GM18507 (cell line): ENCODE measurements at places on chromosomes 2 and 18.
A peak's percentile ranks its signal among the peaks of the same experiment; 100 is the strongest.

DNA sequence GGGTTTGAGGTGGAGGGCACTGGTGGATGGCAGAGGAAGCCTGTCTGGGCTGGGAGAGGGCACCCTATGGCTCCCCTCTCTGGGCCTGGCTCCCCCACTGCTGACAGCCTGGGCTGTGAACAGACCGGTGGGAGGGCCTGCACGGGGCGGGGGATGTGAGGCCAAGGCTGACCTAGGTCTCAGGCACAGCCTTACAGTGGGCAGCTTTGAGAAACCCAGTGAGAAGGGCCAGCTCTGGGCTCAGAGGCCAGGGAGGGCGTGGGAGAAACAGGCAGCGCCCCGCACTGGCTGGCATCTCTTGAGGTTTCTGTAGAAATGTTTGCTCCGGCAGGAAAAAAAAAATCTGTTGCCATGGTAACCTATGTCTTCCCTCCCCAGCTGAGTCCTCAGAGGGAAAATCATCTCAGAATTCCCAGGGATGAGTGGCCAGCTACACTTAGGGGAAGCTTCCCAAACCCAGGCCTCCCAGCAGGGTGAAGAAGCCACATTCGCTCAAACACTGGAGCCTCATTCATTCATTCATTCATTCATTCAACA, 71.7 kb upstream of the TAF1B start:
- no peak for DNase-seq

GRCh38 chr2:118122594-118123281, 34.5 kb downstream of the INSIG2 start:
- DNase-seq = peak; percentile 62

DNA sequence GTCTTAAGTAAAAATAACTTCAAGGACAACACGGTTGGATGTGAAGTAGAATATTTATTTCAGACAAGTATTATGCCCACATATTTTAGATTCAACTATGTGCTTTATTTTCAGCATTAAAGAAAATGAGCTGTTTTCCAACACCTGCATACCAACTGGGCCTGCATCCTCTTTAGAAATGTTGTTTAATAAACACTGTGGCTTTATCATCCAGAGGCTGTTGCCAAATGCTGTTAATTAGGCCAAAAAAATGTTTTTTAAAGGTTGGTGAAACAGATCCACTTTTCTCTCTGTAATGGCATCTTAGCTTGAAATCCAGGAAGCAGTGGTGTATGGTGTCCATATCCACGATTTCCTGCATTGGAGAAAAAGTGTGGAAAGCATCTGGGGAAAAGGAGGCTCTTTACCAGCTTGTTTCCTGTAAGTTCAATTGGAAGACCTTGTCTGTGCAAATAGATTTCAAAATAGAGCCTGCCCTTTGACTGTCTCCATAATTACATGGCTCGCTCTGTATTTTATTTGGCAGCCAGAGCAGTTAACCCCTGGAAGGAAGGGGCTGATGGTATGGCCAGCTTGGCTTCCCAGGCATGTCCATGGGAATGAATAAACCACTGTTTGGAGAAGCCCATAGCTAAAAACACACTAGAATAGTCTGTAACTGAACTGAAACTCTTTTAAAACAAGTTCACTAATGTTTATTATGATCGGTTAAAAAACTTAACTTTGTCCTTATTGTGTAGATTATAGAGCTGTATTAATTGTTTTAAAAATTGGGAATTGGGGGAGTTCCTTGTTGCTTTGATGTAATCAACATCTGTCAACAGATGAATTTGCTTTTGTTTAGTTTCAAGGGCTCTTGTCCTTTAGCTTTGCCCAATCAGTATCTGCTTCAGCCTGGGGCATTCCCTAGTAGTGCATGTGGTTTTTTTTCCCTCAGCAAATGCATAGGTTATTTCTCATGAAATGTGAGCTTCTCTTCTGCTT, 33.0 kb upstream of the DLX1 start:
- DNase-seq = no peak

GRCh38 chr2:31008561-31009114, 129.6 kb downstream of the GALNT14 start:
- no peak for DNase-seq

- no peak for DNase-seq
Observed at GRCh38 chr2:155633887-155634570, 698.5 kb downstream of the NR4A2 start.

DNA sequence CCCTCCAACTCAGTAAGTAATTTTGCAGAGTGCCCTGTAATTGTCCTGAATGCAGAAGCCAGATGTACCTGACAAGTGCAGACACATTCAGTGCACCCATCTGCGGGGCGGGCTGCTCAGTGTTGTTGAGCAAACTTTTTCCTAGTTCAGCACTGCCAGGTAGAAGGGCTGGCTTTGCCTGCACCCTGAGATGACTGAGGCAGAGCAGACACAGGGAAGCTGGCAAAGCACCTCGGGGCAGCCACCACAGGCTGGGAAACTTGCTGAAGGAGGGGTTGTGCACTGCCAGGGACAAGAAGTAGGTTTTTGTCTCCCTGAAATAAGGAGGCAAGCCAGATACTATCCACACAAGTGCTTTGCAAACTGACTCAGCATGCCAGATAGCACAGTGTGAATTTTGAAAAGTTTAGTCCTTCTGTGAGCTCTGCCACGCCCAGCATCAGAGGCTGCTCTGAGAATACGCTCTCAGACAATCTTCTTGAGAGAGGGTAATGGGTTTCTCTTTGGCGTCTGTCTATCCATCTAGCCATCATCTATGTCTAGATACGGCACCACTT, 62.3 kb downstream of the SOWAHC start:
- no peak for DNase-seq

GRCh38 chr2:168613551-168613950, 157.5 kb downstream of the CERS6 start:
- no peak for DNase-seq

GRCh38 chr2:46963941-46964673, 48.5 kb upstream of the MCFD2 start:
- DNase-seq = no peak

GRCh38 chr2:128984855-128985254, 666.2 kb upstream of the HS6ST1 start:
- no peak for DNase-seq

GRCh38 chr2:197209246-197209645, 101.3 kb downstream of the ANKRD44 start:
- no peak for DNase-seq
